ENCODE measurements at places on chromosomes 7 and 10.

GRCh38 chr10:4819707-4820106 lies 6.3 kb upstream of the AKR1E2 start:
- DNase-seq: no peak

DNA sequence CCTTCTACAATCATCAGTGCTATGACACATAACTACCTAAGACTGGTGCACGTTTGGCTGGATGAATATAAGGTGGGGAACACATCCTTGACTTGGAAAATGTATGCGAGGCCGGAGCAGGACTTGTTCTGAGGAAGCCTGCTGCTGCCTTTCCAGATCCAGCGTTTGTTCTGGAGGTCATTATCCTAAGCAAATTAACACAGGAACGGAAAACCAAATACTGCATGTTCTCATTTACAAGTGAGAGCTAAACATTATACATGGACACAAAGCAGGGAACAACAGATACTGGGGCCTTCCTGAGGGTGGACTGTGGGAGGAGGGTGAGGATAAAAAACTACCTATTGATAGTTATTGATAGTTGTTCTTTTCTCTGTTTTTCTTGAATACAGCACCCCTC lies 10.8 kb upstream of the GALNT11 start:
- DNase-seq: no peak

DNA sequence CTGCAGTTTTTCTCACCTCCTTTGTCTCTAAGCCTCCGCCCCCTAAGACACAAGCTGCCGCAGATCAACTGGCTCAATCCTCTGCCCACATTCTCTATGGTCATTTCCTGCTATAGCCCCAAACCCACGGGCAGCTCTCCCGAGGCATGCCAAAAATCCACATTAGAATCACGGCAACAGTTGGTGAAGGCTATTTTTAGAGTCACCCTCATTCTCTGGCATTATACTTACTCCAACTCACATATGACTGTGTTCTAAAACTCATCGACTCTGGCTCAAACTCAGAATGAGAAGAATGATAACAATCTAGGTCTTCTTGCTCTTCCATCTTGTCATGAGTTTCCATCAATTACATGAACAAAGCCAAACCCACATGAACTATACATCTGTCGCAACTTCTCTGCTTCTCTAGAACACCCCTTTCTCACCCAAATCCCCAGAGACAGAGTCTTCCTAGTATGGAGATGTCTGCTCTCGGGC lies 10.9 kb upstream of the KIAA1549 start:
- no peak for DNase-seq

GRCh38 chr7:107404740-107405537 lies 64.9 kb upstream of the GPR22 start:
- DNase-seq: no peak

DNA sequence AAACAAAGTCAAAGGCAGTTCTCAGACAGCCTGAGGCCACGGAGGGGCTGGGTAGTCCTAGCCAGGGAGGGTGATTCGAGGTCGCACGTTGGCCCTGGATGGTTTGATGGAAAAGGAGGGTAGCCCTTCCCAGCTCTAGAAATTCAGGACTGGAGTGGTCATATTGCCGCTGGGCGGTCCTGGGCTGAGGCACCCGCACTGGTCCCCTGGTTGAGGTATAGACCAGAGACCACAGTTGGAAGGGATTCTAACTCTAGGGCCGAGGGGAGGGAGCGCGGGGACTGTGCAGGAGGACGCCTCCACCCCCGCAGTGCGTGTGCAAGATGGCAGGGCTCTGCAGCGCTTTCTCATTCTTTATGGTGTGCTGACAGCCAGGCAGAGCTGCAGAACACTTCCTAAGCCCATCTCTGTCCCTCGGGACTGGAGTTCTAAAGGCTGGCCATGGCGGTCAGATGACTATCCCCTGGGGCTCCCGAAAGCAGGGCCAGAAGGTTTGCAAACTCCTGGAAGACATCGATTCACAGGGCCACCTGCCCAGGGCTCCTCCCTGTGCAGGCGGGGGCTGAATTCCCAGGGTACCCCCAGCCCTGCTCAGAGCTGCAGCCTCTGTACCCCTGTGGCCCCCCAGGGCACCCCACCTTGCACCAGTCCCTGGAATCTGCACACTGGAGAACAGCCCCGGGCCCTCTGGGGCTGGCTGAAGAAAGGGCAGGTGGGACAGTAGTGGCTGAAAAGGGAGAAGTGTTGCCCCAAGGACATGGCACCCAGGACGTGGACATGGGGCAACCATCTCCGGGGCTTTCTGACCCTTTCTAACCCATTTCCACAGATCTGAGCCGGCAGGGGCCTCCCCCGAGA lies 51.0 kb upstream of the ELN start:
- DNase-seq: no peak

DNA sequence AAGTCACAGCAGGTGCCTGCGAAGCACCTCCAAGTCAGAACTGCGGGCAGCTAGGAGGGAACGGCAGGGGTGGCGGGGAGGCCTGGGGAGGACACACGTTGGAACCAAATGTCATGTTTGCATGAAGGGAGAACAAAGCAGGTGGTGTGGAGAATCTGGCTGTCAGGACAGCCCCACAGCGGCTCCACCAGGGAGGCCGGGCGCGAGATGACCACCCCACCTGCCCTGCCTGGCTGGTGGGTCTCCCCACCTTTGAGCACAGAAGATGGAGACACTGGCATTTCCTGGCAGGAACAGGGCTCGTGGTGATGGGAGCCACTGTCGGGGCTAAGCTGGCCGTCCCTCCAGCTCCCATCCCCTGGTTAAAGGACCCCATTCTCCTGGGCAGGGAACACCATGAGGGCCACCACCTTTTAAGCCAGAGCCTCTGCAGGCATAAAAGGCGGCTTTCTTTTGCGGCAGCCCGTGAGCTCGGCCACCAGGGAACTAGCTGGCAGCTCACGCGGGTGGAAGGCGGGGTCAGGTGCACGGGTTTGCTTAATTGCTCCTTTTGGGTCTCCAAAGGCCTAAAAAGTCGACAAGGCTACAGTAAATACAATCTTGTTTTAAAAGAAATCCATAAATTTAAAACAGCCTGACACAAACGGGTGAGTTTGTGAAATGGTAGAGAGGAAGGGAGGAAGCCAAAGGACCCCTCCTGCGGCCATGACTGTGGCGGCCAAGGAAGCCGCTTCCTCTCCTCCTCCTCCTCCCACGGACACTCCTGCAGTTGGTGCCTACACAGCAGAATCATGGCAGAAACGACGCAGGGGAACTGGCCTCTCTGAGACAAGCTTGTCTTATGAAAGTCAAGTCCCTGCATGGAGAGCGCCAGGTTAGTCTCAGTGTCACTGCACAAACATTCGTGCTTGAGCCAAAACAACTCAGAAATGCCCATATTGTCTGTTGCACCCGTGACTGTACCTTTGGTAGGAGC lies 213.8 kb downstream of the DNAJB6 start:
- DNase-seq: no peak

- DNase-seq: no peak
Measured at GRCh38 chr7:135803143-135803542, 54.5 kb upstream of the FAM180A start.

GRCh38 chr10:63633677-63634487 lies 112.7 kb downstream of the REEP3 start:
- DNase-seq: no peak

DNA sequence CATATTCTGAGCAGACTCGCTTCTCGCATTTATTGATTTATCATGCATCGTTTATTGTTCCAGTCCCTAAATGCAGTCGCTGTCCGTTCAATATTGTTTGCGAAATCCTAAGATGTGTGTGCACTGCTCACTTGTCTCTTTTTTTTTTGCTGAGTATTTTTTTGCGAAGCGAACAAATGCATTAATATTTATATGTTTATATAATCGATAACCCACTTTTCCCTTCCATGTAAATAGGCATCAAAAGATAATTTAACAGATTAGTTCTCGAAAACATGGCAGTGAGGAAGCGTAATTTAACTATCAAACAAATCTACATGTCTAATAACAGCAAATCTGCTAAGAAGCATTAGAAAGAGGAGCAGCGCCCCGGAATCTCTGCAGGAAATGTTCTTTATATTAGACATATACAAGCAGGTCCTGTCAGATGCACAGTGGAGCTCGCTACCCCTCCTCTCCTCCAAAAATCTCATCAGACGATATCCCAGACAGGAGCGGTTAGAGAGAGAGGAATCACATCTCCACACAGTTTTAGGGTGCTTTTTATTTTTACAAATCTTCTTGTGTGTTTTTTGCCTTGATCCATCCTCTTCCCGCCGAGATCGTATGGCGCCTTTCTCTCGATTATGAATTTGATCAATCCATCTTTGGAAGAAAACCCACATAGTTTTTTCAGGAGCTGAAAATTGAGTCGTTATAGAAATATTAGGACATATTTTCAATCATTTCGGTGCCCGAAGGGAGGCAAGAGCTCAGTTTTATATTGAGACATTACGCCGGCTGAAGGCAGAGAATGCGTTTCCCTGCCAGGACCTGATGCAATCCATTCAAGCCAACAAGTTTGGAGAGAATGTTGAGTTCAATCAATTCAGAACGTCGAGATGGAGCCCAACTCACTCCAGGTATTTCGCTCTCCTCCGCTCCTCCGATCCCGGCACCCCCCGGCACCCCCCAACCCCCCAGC lies at the start of gene ARID5B:
ARID5B (plus strand) TSS at position 871 of the 964 bp plus-strand sequence; CDS start at position 882, 11 bp downstream.
- no peak for DNase-seq

- no peak for DNase-seq
Measured at GRCh38 chr10:91726355-91726754, 71.9 kb upstream of the TNKS2 start.

DNA sequence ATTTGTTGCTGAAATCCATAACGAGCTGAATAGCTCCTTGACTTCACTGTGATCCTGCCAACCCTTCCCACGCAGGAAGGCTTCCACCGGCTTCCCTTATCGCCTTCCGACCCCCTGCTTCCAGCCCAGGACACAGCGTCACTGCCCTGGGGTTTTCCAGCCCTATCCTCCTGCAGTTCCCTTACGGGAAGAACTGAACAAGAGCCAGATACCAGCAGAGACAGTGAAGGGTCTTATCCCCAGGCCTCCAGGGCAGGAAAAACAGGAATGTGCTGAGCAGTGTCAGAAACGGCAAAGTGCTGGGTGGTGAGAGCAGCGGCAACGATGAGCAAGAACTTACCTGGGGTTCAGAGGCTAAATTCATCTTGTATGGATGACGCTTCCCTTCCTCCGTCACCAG lies 22.4 kb downstream of the PDLIM1 start:
- no peak for DNase-seq

DNA sequence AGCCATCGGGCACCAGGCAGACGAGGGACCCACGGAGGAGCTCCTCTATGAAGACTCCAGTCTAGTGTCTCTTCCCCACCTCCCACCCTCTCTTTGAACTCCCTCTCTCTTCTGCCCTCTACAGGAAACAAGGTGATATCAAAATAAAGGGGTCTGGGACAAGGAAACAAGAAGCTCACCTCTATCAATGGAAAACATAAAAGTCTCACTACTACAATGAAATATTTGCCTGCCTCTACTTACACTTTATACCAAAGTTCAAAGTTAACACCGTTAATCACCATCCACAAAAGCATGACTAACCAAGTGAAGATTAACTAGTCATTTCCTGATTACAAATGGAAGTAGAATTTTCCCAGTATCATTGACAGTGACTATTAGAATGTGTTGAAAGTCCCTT lies 82.2 kb downstream of the PARD3 start:
- no peak for DNase-seq

GRCh38 chr7:37901236-37901827 lies 15.3 kb downstream of the SFRP4 start:
- no peak for DNase-seq

DNA sequence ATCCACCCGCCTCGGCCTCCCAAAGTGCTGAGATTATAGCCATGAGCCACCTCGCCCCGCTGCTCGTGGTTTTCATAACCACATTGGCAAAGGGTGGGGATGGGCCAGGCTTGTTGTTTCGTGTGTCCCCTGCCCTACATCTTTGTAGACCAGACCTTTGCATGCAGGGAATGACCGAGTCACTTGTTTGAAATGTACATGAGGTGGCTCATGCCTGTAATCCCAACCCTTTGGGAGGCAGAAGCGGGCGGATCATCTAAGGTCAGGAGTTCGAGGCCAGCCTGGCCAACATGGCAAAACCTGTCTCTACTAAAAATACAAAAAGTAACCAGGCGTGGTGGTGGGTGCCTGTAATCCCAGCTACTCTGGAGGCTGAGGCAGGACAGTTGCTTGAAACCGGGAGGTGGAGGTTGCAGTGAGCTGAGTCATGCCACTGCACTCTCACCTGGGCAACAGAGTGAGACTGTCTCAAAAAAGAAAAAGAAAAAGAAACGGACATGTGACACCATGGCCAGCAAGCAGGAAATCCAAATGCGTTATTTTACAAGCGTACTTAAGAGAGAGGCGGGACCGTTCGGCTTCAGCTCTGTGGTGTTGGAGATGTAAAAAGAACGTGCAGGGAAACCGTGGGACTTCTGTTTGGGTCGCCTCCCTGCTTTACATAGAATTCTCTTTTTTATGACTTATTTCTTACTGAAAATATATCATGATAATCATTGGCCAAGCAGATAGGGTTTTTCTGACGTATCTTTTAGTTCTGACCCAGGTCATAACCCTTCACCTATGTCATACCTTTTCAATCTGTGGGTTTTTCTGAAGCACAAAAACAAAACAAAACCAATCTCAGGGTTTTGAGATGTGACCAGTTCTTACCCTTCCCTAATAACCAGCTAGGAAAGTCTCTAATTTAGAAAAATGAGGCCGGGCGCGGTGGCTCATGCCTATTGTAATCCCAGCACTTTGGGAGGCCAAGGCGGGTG lies 45.1 kb downstream of the WIPI2 start:
- no peak for DNase-seq

- DNase-seq: no peak
Measured at GRCh38 chr10:33739031-33739430, 404.6 kb upstream of the NRP1 start.

DNA sequence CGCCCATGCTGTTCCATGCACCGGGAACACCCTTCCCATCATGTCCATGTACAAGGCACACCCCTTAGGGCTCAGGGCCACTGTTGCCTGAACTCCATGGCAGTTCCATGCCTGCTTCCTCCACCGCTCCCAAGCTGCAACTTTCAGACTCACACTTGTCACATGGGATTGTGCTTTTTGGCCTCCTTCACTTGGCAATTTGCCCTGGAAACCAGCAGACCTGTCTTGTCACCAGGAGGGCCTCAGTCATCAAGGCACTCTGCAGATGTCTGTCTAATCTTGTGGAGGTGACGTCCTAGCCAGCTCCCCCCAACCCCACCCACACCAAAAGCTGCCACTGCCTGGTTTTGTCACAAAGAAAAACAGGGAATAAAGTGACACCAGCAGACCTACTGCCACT lies 47.5 kb downstream of the CARD11 start:
- DNase-seq: no peak

DNA sequence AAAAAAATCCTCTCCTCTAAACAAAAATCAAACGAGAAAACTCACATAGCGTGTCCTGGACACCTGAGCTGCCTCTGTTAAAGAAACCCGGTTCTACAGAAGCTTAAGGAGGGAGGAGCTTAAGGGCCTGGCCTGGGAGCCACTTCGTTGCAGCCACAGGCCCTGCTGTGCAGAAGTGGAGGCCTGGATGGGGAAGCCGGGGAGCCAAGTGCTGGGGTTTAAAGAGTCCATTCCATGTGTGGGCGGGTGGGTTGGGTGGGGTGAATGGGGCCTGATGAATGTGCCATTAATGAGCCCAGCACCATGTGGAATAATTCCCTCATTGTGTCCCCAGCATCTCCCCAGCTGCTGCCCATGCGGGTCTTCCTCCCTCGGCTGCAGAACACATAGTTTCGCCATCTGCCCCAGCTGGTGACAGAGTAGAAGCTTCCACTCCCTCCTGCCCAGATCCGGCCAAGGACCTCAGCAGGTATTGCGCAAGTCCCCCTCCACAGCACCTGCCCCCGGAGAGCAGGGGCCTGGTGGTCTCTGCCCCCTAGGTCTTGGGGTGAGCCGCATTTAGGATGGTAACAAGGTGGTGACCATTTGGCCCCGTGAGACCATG lies 127.8 kb upstream of the BTBD16 start:
- DNase-seq: no peak

- no peak for DNase-seq
Measured at GRCh38 chr7:82975811-82976468, 186.7 kb downstream of the PCLO start.
